ENCODE measurements at places on chromosomes 12 and 14.

GRCh38 chr14:103155010-103155409, 31.7 kb downstream of the TNFAIP2 start:
- no peak for DNase-seq

GRCh38 chr14:92969871-92970270, 46.9 kb downstream of the CHGA start:
- no peak for DNase-seq

- DNase-seq, result no peak
These were observed 4.0 kb upstream of the INF2 start for GRCh38 chr14:104685216-104685997.

DNA sequence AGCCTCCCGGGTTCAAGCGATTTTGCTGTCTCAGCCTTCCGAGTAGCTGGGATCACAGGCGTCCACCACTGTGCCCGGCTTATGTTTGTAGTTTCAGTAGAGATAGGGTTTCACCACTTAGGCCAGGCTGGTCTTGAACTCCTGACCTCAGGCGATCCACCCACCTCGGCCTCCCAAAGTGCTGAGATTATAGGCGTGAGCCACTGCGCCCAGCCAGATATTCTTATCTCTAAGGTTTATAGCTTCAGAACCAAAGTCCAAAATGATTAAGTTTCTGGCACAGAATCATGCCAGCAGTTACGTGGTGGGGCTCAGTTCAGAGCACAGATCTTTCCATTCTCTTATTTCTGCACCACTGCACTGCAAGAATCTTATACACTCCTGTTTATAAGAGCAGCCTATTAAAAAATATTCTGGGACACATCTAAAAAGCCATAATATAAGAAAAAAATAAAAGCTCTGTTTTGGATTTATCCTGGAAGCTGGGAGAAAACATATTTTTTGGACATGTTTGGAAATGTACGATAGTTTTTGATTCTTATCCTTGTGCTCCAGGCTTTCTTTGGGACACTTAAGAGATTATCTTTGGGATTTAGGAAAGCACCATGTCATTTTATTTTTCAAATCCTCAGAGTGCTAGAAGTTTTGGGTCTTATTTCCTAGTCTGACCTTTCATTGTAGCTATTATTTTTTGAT, 129.6 kb downstream of the LMNTD1 start:
- DNase-seq, result no peak

DNA sequence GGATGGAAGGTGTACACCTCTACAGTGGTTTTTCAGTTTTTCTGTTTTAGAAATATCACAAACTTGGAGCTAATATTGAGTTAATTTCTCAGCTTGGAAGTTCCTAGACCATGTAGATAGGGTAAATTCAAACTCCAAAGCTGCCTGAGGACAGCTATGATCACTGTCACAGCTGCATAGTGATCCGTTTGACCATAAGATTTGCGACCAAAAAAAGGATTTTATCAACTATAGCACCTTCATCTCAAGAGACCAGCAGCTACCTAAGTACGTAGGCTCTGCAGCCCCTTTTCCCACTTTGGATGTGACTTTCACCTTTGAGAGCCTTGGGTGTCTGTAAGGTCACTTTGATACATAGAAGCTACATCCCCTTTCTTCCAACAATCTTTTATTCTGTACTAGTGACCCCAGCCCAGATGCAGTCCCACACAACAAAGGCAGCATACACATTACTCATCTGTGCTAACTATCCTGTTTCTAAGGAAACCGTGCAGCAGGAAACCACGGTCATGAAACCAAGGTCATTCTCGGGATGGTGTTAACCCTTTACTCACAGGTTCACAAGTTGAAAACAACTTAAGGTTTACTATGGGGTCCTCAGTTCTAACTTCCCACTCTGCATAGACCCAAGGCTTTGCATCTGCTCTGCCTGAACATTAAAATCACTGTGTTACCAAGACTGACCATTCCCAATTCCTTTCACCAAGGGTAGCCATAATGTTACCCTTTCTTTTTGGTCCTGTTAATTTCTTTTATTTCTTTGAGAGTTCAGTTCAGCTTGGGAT, 75.4 kb downstream of the IFT81 start:
- no peak for DNase-seq

DNA sequence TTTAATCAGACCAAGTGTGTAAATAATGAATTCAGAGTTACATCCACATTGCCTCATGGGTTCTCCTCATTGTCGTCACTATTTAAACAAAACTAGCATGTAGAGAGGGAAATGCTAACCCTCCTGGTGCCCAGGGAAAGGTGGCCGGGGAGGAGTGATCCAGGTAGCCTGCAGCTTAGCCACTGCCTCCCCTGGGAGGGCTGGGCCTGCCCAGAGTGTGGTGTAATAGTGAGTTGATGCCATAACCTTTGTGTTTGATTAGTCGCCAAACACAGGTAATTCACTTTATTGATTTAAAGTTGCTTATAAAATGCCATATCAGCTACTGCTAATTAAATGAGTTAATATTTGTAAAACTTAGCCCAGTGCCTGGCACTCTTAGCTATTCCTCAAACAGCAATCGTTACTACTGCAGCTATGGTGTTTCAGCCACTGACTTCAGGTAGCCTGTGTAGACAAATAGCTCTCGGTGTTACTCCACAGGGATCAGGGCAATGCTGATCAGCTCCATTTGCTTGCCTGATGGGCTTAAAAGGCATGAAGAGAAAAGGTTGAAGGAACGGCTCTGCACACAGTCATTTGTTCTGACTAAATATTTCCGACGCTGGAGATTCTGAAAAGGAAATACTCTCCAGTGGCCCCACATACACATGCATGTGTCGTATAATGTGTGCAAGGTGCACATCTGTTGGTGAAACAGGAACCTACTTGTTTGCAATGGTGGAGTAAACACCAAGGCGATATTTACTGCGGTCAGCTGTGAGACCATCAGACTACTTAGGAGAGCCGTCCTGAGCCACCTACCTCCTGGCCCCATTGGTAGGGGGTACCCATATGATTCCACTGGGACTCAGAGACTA, 45.7 kb upstream of the PRMT8 start:
- DNase-seq, result no peak

DNA sequence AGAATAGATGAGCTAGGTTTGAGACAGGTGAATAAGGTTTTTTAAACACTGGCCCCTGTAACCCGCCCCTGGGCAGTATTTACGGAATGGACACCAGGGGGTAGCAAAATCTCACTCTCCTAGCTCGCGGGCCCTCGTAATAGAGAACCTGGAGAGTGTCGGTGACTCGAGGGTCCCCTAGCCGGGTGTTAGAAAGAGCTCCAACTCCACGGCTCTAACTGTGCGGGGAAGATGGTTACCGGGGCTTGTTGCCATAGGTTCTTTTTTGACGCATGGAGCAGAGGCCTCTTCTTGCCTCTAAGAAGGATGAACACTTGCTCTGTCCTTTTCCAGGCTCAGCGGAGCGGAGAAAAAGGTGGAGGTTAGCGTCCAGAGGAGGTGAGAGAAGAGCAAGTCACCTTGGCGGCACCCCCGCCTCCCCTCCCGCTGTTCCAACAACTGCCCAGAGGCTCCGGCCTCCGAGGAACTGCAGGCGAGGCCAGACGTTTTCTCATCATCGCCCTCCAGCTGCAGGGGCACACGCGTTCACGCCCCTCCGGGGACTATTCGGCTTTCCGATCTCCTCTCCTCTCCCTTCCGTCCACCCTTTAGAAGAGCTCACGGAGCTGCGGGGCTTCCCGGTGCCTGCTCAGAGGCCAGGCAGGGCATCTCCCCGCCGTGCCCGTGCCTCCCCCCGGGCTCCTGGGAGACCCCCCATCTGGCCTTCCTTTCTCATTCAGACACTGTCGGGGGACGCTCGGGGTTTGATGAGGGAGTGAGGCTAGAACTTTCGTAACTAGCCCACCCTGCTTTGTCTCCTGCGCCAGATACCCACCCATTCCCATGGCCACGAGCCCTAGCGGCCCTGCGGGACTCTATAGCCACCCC, 1.4 kb upstream of the ARHGEF40 start:
- peak; percentile 46 for DNase-seq

Data from caudate nucleus (tissue), 63 donors.